ENCODE measurements at places on chromosomes 2 and 18.
A peak's percentile ranks its signal among the peaks of the same experiment; 100 is the strongest.

DNA sequence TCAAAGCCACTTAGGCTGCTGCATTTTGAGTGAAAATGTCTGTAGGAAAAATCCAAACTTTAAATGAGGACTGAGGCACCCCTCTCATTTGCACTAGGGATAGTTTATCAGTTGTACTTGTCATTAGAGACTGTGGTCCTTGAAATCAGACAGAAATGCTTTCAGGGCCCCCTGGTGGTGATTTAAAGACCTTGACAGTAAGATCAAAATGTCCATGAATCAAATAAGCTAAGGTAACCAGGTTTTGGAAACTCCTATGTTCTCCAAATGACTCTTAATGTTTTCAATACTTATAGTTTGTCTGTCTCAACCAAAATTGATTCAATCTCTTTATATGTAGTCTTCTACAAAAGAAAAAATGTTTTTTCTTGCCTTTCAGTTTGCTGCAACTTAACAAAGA lies 28.8 kb upstream of the DDX18 start:
- DNase-seq: peak; percentile 62

GRCh38 chr2:72148837-72149555 lies 1.3 kb upstream of the CYP26B1 start:
- DNase-seq: peak; percentile 42

DNA sequence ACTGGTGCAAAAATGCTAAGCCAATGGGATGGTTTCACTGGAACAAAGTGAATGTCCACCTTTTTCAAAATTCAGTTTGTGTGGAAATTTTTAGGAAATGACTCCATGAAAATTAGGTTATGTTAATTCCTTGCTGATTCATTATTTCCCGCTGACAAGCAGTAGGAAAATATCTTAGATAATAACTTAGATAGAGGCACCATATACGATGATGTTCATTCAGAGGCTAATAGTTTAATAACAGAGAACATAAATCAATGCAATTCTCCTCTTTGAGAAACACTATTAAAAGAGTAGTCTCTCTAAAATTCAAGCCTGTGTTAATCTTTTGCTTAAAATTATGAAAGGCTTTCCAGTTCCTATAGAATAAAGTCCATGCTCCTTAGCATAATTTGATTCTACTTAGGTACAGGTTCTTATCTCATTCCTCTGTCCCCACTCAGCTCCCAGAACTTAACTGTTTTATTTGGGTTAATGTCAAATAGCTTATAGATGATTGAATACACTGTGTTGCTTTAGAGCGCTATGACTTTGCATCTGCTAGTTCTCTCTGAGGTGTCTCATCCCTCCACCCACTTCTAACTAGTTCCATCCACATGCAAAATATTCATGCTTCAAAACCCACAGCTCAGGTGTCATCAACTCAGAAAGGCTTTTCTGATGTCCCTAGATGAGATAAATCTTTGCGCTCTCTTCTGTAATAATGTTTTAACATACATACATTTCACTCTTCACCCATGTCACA lies 503.6 kb downstream of the ERBB4 start:
- no peak for DNase-seq

DNA sequence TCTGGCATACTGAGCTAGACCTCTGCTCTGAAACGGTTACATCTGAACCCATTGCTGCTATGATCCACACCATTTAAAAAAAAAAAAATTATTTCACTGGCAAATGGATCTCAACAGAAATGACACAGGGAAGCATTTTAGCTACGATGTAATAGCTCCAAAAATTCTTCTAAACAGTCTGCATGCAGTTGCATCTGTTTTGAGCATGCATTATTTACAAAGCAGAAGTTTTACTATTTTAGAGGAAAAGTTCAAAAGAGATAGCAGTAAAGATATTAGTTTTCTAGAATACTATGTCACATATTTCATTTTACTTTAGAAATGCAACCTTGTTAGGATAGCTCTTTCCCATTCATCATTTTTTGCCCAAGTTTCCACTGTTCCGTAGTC lies 265.7 kb downstream of the MEIS1 start:
- no peak for DNase-seq

DNA sequence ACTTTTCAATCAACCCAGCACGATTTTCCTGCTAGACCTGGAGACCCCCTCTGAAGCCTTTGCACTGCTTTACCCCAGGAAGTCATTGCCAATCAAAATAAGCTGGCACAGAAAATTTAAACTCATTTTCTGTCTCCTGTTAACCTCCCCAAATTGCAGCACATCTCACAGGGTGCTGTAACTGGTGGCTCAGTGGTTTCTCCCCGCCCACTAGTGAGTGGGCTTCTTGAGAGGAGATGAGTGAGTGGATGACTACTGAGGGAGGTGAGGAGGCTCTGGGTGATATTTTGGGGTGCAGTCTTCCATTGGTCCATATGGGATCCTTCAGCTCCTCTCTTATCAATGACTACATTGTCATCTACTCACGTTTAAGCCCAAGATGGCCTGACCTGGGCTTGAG lies 239.8 kb upstream of the HS6ST1 start:
- no peak for DNase-seq

DNA sequence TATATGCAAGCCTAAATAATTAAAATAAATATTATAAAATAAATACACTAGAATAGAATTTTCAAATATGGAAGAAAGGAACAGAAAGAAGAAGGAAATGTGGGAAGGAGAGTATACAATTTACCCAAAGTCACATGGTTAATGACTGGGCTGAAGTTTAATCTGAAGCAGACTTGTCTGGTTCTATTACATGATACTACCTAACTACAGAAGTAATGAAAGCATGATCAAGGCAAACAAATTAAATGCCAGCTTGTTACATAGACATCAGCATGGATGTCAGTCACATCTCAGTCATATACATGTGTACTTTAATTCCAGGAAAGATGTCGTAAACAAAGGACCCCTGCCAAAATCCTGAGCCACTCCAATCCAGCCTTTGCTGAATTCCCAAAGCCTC lies 1060.8 kb downstream of the CNTNAP5 start:
- peak; percentile 16 for DNase-seq

DNA sequence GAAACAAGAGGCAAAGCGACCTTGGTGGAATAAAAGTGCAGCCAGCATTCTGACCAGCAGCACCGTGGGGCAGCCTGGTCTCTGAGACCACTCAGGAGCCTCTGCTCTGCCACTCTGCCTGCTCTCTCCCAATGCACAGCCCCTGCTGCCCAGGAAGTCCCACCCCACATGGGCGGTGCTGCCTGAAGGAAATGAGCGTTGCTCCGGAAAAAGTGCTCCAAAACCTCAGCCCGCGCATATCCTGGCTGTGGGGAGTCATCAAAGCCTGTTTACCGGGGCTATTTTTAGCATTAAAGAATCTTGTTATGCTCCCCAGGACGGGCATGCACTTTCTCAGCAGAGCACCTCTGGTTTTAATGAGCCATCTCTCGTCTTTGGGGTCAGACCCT lies 54.5 kb downstream of the EPAS1 start:
- no peak for DNase-seq

DNA sequence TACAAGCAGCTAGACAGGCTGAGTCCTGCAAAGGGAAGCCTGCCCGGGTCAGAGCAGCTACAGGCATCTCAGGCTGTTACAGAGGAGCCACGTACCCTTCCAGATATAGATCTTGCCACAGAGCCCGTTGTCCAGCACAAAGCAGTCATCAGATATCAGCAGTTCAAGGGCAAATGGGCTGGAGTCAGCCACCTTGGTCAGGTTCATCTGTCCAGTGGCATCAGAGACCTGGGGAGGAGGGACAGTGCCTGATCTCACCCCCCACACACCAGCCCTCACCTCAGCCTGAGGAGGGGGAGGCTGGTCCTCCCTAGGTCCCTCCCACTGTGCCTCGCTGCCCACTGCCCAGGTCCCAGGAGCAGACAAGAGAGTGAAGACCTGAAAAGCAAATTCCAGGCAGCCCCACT lies 12.2 kb downstream of the CAPG start:
- DNase-seq: no peak

DNA sequence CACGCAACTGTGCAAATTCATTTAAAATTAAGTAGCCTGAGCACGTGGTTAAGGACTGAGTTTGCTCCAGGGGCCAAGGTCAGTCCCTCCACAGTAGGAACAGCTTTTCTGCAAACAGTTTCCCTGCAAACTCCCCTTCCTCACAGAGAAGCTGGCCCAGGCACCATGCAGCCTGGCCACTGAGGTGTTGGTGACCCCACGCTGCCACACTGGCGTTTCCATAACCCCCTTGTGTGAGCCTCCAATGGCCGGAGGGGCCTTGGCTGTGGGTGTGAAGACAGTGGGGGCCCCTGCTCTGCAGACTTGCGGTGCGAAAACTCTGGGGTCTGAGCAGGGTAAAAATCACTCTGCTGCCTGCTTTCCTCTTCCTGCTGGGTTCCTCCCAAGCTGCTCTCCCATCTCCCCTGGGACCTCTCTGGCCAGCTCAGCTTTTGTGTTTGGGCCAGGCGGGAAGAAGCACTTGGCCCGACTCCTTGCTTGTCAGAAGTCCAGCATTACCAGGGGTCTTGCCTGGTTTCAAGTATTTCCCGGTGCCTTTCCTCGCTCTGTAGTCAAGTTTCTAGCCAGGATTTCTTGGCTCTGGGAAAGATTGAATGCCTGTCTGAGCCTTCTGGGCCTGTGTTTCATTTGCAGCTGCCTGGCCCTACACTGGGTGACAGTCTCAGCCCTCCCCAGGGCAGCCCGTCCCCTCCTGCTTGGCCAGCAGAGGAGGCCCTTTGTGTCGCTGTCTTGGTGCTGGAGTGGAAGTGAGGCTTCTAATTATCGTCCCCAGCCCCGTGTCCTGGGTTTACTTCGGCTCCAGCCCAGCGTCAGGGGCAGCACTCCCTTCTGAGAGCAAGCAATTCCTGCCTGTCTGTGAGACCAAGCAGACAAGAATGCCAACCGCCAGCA lies 131.4 kb upstream of the SLC1A4 start:
- DNase-seq: no peak

DNA sequence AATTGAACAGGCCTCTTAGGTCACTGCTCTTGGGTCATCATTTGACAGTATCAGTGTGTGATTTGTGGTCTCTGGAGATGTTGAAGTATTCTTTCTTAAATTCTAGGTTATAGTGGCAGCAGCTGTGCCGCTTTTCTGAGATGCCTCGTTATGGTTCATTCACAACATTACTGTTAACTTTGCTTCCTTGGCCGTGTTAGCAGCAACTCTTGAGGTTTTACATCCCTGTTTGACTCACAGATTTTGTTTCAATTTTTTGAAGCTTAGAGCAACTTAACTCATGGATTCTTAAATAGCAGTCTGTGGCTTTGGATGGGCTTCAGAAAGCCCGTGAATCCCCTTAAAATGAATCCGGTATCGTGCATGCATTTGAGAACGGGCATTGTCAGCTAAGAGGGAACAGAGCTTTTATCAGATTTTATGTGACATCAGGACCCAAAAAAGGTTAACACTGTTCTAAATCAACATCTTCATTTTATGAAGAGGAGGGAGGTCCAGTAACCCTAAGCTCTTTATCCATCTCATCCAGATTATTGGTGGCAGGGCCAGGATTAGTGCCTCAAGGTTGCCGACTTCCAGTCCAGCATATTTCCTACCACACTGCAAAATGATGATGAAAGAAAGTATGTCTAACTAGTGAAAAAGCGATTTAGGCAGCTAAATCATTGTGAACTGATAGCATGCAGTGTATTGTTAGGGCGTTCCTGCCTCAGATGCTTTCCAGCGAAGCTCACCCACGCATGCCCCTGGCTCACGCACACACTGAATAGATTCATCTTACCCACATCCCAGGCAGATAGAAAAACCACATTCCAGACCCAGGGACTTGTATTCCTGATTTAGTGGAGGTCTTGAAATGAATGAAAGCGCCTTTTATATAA lies 5.1 kb downstream of the TRIB2 start:
- DNase-seq: no peak

GRCh38 chr2:96158554-96158940 lies 13.3 kb upstream of the DUSP2 start:
- DNase-seq: no peak

DNA sequence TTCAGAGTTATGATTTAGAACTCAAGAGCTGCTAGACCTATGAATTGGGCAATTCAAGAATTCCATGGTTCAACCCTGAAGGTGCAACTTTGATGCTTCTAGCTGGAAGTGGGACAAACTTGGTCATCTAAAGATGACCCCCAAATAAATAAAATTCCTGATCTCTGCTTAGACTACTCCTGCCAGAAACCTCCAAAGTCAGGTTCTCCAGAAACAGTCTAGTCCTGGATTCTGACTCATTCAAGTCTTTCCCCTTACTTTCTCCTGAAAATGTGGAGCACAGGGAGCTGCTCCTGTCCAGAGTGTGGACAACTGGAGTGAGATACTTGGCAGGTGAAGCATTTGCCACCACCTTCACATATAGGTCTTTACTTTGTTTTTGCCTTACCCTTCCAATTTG lies 557.7 kb upstream of the TNP1 start:
- DNase-seq: no peak

GRCh38 chr2:47888581-47889280 lies 17.6 kb downstream of the FBXO11 start:
- DNase-seq: no peak

DNA sequence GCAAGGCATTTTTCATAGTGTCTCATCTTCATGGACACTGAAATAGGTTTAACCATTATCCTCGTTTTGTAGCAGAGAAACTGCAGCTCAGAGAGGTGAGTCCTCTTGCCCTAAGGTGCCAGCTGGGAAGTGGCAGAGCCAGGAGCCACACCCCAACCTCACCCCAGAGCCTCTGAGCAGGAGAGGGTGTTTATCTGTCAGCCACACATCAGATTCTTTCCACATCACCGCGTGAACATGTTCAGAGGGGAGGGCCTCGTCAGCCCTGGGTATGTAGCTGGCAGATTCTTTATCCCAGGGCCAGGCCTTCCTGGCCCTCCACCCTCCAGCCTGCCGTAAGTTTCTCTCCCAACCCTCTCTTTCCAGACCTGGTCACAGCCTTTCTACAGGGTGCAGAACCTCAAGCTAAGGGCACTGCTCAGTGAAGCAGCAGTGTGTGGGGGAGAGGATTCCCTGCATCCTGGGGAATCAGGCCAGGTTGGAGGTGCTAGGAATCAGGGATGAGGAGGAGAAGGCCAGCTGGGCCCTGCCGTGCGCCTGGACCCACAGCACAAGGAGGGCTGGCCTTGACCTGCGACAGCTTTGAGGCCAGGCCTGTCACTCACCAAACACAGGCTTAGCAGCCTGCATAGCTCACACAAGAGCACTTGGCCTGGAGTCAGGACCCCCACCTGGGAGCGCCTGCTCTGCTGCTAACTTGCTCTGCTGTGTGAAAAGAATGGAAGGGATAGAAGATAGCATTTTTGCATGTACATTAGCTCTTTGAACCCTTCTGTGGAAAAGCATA lies 111.3 kb upstream of the MCFD2 start:
- DNase-seq: no peak

GRCh38 chr2:237351796-237352195 lies 62.2 kb downstream of the COL6A3 start:
- DNase-seq: no peak

GRCh38 chr18:54958704-54959625 lies at the start of gene CCDC68:
Gene CCDC68 (minus strand): TSS chr18:54959461. CDS start chr18:54942791, 16,670 bp downstream.
- DNase-seq: no peak

DNA sequence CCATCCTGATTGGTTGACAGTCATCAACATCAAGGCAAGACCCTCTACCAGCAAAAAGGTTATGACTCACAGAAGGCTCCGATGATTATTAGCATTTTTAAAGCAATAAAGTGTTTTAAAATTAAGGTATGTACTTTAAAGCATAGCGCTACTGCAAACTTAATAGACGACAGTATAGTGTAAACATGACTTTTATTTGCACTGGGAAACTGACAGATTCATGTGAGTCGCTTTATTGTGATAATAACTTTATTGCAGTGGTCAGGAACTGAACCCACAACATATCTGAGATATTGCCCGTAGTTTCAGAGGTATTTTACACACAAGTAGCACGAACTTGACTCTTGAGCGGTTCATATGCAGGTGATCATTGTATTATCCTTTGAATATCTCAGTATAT lies 249.1 kb downstream of the LTBP1 start:
- no peak for DNase-seq

All from NCI-H1105 treated with DMSO at 0.1 percent for 48 hours (cell line).